Activated T-helper 1 cell treated with anti-CD3 and anti-CD28 coated beads, Interleukin-12 subunit alpha, Interleukin-12 subunit beta, Interleukin-2, Interleukin-4 antibody, amounts not matched to agents 30 ng/mL and 10 ng/mL and 1 ng/mL, durations not matched to agents 14 hours and 24 hours and 36 hours (primary cell): ENCODE measurements at places on chromosomes 5 and 9.

DNA sequence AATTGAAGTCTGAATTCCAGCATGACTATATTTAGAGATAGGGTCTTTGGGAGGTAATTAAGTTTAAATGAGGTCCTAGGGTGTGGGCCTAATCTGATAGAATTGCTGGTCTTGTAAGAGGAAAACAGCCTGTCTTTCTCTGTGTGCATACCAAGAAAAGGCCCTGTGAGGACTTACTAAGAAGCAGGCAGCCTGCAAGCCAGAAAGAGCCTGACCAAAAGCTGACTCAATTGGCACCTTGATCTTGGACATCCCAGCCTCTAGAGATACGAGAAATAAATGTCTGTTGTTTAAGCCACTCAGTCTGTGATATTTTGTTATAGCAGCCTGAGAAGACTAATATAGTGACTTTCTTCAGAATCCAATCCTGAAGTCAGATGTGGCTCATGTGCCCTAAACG lies 14.6 kb downstream of the ARL14EPL start:
- H3K4me3 ChIP-seq, result no peak overlapping the region
- H3K4me1 ChIP-seq, result no peaks in the 10 kb centered on the region
- H3K27me3 ChIP-seq, result peaks cover 16% of the 10 kb centered on the region
- no peaks in the 10 kb centered on the region for H3K36me3 ChIP-seq
- DNase-seq, result no peak

DNA sequence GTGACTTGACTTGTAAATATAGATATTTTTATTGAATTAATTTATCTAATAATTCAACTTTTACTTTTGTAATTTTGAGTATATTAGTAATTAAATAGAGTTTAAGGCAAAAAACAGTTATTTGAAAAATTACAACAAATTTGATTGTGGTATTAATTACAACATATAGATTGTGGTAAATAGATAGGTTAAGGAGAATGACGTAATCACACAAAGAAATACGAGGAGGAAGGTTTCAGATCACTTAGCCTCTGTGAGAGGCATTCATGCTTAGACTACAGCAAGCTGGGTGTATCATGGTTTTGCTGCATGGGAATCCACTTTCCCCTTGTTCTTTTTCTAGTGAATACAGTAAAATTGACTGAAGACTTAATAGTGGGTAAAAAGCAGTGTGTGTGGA lies 878.4 kb upstream of the EDIL3 start:
- H3K4me3 ChIP-seq, result no peak overlapping the region
- H3K36me3 ChIP-seq, result no peaks in the 10 kb centered on the region
- no peak overlapping the region for H3K27ac ChIP-seq
- no peak for DNase-seq

DNA sequence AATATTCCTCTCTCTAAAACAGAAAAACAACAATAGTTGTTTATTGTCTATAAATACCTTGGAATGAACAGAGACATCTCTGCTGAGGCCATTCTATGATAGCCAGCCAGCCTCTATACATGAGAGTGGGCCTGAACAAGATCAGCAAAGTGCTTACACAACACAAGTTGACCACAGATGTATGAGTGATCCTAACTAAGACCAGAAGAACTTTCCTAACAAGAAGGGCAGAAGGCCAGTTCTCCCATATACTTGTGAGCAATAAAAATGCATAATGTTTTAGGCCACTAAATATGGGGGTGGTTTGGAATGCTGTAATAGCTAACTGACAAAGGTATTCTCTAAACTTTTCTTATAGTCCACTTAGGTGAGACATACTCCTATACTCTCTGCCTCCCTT lies 345.7 kb downstream of the SPATA31D1 start:
- no peaks in the 10 kb centered on the region for H3K36me3 ChIP-seq
- no peak overlapping the region for H3K27ac ChIP-seq
- no peak overlapping the region for H3K4me3 ChIP-seq
- H3K27me3 ChIP-seq, result no peaks in the 10 kb centered on the region

DNA sequence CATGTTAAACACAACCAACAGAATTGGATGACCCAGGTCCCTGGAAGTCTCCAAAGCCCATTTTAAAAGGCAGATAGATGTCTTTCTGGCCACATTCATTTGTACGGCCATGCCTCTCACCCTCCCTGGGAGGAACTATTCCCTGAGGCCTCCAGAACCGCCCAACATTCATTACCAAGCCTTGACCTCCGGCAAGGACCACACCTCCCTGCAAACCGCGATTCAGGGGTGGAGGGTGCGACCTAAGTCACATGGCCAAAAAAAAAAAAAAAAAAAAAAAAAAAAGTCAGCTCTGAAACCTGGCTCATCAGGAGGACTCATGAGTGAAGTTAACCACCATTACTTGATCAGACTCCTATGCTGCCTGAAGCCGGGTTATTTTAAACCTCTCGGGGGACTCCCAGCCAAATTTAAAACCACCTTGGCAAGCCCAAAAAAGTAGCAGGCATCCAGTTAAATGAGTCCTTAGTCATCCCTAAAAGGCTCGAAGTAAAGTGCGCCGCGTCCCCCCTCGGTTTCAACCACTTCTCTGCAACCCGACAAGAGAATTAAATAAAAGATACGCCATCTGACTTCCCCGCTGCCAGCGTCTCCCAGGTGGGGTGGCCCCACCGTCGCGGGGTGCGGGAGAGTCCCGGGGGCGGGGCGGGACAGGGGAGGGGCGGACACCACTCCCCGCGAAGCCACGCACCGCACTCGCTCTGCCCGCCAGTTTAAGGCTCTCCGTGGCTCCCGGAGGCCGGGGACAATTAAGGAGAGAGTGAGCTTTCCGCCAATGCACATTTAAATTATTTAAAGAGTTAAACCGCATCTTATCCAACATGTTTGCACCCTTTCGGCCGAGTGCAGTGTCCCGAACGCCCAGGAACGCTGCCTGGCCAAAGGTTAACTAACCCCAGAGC lies 2.3 kb downstream of the KLF9 start:
- peaks cover 6% of the 10 kb centered on the region for H3K36me3 ChIP-seq
- no peaks in the 10 kb centered on the region for H3K27me3 ChIP-seq

GRCh38 chr9:115004545-115004944 lies 74.2 kb upstream of the TNFSF8 start:
- peaks cover 11% of the 10 kb centered on the region for H3K36me3 ChIP-seq
- no peak overlapping the region for H3K4me3 ChIP-seq
- peaks cover 84% of the 10 kb centered on the region for H3K4me1 ChIP-seq
